Effector CD4-positive, alpha-beta T cell (primary cell): ENCODE measurements at places on chromosomes 3 and 15.

DNA sequence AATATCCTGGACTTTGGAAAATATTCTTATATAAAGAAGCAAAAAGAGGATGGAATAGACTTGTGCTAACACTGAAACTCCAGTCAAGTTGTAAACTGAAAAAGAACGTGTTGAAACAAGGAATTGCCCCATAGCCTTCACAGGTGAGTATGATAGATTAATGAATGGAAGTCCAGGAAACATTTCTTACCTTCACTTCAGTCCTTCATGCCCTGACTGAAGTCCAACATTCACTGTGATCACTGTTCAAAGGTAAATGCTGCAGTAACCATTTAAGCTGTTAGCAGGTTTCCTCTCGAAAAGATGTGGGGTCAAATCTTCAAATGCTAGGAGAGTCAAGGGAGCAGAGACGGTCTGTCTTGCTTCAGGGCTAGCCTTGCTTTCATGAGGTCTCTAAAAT, 46.1 kb downstream of the SLC30A4 start:
- no peak for DNase-seq

DNA sequence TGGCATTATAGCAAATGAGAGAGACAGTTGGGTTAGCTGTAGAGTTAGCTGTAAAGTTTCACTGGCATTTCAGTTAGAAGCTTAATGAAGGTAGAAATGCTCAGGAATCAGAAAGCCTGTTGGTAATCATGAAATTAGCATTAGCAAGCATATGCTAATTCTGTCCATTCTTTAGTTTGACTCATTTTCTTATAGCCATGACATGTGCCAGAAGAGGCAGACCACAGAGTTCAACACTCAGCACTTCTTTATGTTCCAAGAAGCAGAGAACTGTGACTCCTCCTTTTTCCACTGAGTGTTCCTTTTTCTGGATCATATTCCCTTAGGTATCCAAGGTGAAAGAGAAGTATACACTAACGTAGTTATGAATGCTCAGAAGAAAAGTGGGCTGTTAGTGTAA, 276.2 kb upstream of the SGO1 start:
- no peak for DNase-seq

GRCh38 chr3:182802413-182803390, 9.4 kb downstream of the ATP11B start:
- DNase-seq, result no peak

- DNase-seq, result no peak
These were observed 188.6 kb upstream of the TBL1XR1 start for GRCh38 chr3:177385831-177386301.

DNA sequence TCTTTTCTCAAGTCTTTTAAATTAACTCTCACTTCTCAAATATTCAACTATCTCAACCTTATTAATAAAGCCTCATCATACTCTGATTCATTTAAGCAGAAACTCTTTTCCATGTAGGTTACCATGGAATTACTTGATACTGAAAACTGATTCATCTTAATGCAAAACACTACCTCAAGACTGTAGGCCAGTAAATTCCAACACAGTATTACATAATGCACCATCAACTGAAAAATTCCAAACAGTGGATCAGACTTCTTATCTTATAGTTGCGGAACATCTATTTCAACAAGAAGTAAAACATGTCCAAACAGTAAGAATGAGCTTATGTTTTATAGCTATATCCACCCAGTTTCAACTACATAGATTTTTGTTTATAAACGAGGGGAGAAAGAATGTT, 124.5 kb downstream of the PEAK1 start:
- no peak for DNase-seq

GRCh38 chr15:92395098-92395635, 1.5 kb downstream of the ST8SIA2 start:
- no peak for DNase-seq

- no peak for DNase-seq
These were observed 22.5 kb upstream of the OTOL1 start for GRCh38 chr3:161474139-161474538.

DNA sequence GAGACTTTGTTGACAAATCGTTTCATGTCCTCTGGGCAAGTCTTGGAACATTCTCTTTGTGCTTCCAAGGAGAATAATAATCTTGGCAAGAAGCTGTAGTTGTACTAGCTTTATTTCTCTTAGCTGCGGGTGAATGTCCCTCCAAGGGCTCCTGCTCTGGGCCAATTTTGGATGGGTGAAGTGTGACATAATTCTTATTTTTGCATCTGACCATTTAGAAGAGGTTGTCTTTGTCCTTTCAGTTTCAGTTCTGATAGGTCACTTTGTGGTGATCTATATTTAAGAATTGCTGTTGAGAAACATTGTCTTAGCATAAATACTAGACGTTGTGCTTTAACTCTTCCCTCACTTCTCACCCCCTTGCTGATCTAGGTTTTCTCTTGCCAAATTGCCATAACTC, 164.8 kb upstream of the RORA start:
- no peak for DNase-seq

DNA sequence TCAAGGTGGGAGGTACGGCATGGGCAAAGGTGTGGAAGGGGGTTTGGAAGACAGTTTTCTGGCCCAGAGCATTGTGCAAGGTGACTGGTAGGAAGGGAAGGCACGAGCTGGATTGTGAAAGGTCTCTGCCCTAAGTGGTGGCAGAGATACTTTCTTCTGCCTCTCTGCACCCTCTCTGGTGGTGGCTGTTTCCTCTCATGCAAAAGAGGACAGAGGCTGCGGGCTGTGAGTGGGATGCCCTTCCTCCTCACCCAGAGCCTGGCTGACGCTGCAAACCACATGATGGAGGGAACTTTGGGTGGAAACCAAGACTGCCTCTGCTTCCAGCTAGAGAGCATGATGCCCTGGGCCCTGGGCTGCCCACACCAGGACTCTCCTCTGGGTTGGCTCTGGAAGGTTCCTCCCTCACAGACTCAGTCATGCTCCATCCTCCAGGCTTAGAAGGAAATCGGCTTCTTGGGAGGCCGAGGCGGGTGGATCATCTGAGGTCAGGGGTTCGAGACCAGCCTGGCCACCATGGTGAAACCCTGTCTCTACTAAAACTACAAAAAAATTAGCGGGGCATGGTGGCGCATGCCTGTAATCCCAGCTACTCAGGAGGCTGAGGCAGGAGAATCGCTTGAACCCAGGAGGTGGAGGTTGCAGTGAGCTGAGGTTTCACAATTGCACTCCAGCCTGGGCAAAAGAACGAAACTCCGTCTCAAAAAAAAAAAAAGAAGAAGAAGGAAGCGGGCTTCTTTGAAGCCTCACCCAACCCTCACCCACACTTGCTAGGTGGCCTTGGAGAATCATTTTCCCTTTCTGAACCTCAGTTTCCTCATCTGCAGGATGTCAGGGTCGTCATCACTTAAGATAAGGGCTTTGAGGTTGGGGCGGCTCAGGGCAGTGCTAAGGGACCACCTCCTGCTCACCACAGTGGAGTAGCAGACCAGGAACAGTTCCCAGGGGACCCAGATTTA, 8.3 kb downstream of the PSTPIP1 start:
- peak; percentile 54 for DNase-seq

DNA sequence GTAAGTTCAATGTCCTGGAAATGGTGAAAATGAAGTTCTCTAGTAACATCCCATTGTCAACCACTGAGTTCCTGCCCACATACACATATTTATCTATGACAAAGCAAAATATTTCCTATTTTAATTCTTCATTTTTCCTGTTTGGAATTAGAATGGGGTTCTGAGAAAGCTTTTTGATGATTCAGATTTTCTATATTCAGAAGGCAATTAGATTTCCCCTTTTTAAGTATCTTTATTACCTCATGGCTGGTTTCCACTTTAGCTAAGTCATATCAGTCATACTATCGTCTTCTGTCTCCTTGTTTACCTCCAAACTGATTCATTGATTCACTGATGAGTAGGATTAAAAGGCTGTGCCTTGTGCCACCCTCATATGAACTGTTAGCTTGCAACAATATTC, 17.9 kb downstream of the ETFA start:
- no peak for DNase-seq

GRCh38 chr15:57726411-57726810, 19.9 kb downstream of the POLR2M start:
- DNase-seq, result no peak

GRCh38 chr3:72899349-72899765, 11.5 kb downstream of the GXYLT2 start:
- DNase-seq, result no peak

DNA sequence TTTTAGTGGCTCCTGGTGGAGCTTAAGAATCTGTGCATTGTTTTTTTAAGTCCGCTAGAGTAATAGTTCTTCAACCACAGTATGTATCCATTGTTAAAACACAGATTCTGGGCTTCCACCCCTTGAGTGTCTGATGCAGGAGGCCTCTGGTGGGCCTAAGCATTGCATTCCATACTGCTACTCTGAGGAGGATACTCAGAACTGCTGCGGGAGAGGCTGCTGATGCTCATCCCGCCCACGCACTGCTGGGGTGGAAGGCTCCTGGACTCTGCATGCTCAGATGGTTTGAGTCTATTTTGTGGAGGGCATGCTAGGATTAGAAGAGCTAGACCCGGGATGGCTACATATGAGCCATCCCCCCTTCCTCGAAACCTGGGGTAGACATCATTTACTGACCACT, 74.4 kb downstream of the THSD4 start:
- no peak for DNase-seq

DNA sequence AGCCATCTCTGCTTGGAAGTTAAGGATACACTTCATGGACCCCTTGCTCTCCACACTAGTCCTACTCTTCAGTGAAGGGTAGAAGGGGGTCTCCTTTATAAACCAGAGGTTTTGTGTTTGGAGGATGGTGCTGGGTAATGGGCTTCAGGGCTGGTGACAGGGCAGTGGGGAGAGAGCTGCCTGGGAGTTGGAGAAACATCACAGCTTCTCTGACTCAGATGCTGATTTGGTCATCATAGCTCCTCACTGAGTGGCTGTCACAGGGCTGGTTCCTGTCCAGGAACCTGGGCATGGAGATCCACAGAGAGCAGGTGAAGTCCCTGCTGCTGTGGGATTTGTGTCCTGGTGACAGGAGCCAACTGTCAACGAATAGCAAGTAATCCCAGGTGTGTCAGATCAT, 333.9 kb upstream of the ATP10A start:
- DNase-seq, result no peak

DNA sequence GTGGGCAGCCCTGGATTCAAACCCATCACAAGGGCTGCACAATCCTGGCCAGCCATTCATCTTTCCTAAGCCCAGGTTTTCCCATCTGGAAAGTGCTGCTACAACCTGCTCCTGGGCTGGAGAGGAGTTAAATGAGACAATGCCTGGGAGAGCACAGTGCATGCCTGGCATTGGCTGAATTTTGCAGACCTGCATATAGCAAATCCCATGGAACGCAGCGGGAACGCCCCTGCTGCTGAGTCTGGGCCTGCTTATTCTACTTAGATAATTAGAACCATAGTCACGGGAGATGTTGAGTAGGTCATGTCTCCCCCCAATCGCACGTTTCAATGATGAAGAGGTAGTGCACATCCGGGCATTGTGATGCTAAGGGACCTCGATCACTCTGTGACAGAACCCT, 46.6 kb downstream of the ABTB1 start:
- DNase-seq, result no peak

DNA sequence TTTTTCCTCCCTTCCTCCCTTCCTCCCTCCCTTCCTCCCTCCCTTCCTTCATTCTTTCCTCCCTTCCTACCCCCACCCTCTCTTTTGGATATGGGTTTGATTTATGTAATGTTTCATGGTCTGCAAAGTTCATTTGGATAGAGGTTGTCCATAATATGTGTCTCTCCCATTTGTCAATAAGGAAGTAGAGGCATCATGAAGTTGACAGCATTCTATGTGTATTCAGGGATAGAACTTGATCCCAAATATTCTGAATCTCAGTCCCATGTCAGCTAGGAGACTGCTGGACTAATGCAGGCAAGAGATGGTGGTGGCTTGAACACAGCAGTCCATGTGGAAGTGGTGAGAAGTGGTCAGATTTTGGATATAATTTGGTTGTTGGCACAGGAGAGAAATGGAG, 90.7 kb upstream of the SLC6A6 start:
- no peak for DNase-seq

DNA sequence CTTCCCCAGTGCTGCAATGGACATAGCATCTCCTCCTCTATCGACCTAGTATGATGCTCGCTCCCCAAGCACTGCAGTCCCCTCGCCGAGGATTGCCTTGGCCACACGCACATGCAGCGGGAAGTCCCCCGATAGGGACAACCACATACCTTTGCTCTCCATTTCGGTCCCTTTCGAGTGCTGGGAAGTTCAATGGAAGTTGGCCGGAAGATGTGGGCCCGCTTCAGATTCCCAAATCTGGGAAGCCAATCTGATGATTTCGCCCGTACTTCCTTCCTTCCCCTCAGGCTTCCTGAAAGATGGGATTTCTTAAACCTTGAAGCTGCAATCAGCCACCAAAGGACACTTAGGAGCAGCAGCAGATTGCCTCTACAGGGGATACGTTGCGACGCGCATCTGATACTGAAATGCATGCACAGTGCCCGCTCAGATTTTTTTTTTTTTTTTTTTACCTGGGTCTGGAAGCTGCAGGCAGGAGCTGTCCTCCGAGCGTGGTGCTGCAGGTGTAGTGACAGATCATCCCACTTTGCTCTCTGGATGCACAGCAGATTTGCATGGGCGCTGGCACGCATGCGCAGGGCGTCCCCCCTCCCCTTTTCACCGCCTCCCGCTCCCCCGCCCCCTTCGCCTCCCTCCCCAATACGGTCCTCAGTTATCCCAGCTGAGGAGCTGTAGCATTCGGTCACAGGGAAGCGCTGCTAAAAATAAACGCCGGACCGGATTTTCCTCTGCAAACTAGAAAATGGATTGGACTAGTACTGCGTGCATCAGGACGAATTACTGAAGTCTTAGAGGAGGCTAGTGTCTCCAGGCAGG, at the start of gene FGF12:
Gene FGF12, minus strand, starts transcription at position 510 of the 816 bp plus-strand sequence.
- DNase-seq, result no peak

GRCh38 chr3:139357899-139358298, 14.1 kb downstream of the MRPS22 start:
- no peak for DNase-seq

DNA sequence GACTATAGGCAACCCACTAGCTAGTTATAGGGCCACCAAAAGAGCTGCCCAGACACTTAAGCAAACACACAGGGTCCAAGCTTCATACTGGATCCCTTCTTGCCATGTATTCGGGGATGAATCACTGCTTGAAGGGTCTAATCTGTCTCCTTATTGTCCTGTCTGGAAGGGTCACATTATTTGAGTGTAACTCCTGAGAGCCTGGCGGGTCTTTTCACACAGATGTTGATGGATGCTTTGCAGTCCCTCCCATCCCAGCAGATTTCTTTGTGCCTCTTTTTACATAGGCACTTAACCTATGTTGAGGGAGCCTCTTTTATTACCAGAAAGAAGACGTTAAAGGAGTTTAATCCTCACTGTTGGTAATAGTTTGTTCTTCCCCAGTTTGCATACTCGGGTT, 56.6 kb downstream of the BBX start:
- no peak for DNase-seq

GRCh38 chr15:61605343-61605742, 376.2 kb upstream of the RORA start:
- DNase-seq, result no peak
